ENCODE measurements at places on chromosomes 1 and 21.
A peak's percentile ranks its signal among the peaks of the same experiment; 100 is the strongest.

DNA sequence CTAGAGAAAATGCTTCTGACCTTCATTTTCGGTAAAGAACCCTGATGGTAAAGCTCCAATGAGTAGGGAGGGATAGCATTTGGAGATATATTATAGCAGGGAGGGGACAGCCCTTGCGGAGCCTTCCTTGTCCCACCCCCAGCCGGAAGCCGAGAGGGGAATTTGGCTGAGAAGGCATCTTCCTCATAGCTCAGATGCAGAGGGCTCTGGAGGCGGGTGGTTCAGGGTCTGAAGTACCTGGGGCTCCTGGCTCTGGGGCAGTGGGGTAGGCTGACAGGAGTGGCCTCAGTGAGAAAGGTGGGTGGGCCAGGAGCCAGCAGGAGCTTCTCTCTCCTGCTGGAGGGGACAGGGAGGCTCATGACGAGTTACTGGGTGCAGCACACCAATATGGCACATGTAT is 88.0 kb upstream of the IFFO2 start:
- DNase-seq, result no peak

GRCh38 chr21:25568246-25568645 is 39.0 kb downstream of the MRPL39 start:
- peak; percentile 74 for DNase-seq

- DNase-seq, result peak; percentile 72
Observed at GRCh38 chr1:24235921-24236788, 49.1 kb upstream of the IFNLR1 start.

GRCh38 chr1:171142416-171143385 is 42.4 kb upstream of the FMO2 start:
- no peak for DNase-seq

GRCh38 chr1:29599826-29600225 is 363.5 kb downstream of the PTPRU start:
- DNase-seq, result no peak

DNA sequence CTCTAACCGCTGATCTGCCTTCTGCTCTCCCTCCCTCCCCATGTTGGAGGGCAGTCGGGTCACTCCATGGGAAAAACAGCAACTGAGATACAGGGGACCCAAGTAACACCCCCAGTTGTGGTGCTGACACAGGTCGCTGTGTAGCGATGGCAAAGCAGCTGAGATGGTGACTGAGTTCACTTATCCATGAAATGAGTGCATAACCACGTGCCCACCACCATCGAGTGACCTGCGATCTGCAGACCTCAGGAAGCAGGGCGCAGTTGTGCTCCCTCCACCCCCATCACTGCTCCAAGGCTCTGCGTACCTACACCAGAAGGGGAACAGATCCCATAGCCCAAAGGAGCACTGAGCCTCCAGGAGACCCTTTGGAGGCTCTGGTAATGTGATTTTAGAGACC is 31.1 kb downstream of the KCNN3 start:
- DNase-seq, result no peak

DNA sequence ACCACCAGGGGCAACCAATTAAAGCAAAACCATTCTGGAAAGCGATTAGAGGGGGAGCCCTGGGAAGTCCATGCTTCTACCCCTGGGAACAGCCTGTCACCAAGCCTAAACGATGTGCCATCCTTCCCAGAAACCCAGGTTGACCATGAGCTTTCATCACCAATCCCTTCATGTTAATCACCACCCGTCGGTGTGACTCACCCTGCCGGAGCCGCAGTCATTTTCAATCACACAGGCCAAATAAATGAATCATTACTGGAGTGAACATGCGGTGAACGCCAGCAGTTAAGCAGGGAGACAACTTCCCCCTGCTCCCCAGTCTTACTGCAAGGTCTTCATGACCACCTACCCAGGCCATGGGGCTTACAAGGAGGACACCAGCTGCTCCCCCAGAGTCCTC is 308.8 kb downstream of the AJAP1 start:
- DNase-seq, result no peak

DNA sequence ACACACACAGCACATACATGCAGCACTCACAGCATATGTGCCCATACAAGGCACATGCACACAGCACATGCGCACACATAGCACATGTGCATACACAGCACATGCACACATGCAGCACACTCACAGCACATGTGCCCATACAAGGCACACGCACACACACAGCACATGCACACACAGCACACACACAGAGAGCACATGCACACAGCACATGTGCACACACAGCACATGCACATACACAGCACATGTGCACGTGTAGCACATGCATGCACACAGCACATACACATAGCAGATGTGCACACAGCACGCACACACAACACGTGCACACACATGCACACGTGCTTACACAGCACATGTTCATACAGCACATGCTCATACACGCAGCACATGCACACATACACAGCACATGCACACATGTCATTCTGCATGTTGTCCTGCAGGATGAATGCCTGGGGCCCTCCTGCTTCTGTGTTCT is 48.1 kb downstream of the PCNT start:
- no peak for DNase-seq

DNA sequence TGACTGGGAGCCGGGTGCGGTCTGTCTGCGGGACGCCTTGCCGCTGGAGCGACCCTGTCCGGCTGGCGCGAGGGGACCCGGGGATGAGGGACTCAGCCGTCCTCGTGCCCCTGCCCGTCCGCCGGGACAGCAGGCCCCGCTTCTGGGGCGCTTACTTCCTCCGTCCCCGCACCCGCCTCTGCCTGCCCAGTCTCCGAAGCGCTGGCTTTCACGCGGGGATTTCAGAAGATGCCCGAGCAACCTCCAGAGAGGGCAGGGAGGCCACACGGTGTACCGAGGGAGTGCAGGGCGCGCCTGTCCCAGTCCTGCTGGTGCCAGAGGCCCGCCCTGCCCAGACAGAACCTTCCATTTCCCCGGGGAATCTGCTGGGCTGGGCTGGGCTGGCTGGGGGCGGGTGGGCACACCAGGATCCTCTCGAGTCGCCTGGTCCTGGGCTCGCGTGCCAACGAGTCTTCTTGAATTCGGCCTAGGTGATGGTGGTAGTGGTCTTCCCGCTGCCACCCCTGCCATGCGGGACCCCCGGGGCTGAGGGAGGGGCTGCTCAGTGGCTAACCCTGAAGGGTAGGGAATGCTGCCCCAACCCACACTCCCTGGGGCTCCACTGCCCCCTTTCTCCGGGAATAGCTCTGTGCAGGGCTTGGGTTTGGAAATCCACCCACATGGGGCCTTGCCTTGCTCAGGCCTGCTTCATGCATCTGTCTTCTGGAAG is 2.5 kb upstream of the TRPM2 start:
- DNase-seq, result no peak

DNA sequence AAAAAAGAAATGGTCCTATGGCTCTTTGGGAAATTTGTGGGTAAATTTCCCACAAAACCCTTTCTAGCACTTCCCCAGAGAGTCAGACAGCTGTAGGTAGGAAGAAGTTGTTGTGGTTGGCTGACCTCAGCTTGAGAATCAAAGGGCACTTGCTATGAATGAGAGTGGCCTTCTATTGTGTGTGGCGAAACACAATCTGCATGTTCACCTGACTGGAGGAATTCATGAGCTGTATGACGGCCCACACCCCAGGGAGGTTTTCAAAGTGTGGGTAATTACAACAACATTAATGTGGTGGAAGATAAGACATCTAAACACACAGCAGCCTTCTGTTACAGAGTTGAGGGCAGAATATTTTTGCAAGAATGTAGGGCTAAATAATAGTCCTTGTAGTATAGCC is 38.8 kb downstream of the NGF start:
- DNase-seq, result no peak

DNA sequence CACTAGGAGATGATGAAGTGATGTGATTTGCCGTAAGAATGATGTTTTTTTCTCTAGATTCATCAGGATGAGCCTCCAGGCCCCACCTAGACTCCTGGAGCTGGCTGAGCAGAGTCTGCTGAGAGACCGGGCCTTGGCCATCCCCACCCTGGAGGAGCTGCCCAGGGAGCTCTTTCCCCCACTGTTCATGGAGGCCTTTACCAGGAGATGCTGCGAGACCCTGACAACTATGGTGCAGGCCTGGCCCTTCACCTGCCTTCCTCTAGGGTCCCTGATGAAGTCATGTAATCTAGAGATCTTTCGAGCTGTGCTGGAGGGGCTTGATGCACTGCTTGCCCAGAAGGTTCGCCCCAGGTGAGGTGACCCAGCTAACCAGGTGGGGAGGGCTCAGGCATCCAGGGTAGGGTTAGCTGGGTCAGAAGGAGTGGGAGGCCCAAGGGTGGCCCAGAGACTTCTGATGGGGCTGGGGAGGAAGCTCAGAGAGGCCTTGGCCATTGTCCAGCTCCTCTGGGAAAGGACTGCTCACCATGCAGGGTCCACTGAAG is 1.3 kb downstream of the PRAMEF12 start:
- no peak for DNase-seq

- DNase-seq, result no peak
Observed at GRCh38 chr21:45421071-45421845, 16.3 kb downstream of the COL18A1 start.

GRCh38 chr1:5901150-5901549 is 91.1 kb downstream of the NPHP4 start:
- no peak for DNase-seq

DNA sequence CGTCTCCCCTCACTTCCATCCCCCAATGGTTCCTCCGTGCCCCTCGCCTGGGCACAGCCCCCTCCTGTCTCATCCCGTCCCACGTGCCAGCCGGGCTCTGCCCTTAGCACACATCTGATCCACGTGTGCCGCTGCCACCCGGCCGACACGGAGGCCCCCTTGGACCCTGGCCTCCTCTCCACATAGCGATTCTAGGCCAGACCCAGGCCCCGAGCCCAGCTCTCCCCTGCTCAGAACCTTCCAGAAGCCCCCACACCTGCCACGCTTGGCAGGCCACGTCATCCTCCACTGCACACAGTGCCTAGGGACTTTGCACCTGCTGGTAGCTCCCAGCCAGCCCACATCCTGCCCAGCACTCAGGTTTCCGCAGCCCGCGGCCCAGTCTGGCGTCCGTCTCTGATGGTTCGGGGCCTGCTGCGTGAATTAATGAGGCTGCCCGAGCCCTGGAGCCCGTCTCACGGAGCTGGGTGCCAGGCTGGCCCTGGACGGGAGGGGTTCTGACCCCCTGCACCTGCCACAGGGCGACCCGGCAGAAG is 20.1 kb downstream of the PLCH2 start:
- DNase-seq, result no peak

GRCh38 chr1:14926818-14927575 is 226.6 kb upstream of the TMEM51 start:
- no peak for DNase-seq

DNA sequence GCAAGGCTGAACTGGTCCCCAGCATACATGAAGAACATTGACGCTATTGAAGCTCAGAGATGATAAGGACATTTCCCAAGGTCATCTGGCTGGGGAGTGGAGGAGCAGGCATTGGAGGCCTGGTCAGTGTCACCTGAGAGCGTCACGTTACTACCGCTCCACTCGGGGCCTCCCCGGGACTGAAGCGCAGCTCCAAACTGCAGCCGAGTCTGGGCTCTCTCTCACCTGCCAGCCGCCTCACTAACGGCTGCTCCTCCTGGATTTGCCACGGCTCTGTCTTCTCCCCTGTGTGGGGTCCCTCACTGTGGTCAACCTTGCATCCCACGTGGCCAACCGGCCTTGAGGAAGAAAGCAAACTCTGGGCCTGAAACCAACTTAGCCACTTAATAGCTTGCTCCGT is 111.3 kb downstream of the ADSS2 start:
- DNase-seq, result no peak

DNA sequence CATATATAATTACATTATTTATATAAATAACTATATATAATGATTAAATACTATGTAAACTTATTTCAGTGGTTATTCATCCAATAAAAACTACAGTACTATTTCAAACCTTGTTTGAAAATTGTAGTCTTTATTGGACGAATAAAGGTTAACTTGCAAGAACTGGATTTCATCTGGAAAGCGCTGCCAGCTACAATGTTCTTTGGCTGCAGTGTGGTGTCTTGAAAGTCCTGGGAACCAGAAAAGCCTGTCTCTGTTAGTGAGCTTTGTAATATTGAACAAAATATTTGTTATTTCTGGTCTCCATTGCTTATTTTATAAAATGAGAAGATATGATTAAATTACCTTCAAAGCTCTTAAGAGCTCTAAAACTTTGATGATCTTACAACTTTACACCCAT is 763.6 kb downstream of the ADGRL2 start:
- no peak for DNase-seq

DNA sequence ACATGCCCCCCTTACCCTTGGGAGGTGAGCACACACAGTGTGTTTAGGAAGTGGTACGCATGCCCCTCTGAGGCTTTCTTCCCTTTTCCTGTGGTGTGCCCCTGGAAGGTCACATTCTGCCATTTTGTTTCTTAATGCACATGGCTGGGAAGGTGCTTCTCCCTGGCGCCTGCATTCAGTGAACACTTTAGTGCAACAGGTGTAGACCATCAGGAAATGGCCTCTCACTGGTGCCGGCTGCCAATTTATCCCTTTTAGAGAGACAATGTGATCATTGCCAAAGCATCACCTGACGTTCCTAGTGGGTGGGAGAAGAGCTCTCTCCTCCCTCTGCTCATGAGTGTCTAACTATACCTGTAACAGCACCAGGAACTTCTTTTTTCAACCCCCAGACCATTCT is 51.8 kb upstream of the PDE9A start:
- no peak for DNase-seq

- no peak for DNase-seq
Observed at GRCh38 chr1:28159243-28159642, 17.2 kb downstream of the PTAFR start.

GRCh38 chr21:36542312-36543101 is 62.6 kb upstream of the CLDN14 start:
- DNase-seq, result peak; percentile 45

DNA sequence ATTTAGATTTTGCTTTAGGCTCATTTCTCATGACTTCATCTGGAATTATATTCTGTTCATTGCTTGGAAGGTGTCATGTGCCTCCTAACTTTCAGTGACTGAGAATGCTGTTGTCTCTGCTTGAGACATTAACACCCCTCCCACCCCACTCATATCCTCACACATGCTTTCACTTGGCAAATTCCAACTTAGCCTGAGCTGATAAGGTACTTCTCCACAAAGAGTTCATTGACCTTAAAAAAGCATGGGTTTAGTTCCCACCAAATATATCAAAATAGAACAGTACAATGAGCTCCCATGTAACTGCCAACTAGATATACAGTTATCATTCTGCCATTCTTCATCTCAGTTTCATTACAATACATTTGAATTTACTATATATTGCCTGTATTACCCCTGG is 576.5 kb upstream of the ADGRL2 start:
- no peak for DNase-seq

- no peak for DNase-seq
Observed at GRCh38 chr1:187074445-187075048, 245.8 kb downstream of the PLA2G4A start.

- DNase-seq, result no peak
Observed at GRCh38 chr1:116106646-116107045, 4.6 kb upstream of the MAB21L3 start.

GRCh38 chr1:155124503-155125463 is 2.9 kb upstream of the EFNA1 start:
- no peak for DNase-seq

DNA sequence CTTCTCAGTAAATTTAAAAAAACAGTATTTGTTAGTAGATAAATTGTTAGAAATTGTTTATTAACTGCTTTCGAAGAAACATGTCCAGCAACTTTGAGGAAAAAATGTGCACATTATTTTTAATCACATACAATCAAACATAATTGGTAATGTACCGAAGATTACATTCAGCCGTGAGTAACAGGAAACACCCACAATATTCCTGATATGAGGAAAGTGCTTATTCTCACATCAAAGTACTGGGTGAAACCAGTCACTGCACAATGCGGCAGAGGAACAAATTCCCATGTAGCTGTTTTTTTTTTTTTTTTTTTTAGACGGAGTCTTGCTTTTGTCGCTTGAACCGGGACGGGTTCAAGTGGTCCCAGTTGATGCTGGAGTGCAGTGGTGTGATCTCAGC is 9.7 kb downstream of the ACBD3 start:
- DNase-seq, result no peak

- no peak for DNase-seq
Observed at GRCh38 chr1:83799594-83799993, 199.3 kb downstream of the TTLL7 start.
